ENCODE measurements at places on chromosomes 11 and 22.

DNA sequence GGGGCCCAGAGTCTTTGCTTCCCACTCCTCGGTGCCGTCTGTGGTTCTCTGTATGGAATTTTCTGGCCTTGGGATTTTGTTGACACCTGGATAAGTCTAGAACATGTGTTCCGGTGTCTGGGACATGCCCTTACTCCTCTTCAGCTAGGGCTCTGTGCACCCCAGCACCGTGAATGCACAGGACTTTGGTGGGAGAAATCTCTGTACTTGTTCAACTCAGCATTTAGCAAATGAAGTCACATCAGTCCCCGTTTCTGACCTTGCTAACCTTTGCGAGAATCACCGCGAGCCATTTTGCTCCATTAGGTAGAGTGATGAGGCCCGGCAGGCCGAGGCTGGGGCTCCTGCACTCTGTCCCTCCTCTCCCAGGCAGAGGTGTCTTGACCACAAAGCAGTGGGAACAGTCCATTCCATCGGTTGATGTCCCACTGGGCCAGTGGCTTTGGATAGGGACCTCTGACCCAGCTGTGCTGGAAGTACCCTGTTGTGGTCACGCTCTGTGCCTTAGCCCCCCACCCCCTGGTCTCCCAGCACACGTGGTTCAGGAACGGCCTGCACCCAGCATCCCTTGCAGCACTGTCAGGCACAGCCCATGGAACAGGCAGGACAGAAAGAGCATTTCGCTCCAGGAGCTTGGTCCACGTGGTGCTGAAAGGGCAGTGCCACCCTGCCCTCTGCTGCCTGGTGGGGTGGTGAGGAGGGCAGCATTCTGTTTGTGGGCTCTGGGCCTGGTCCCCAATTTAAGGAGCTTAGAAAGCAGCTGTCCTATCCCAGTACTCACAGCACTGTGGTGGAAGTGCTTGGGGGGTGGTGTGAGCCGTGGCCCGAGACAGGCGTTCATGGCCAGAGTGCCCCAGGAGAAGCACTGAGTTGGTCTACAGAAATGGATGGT lies 73.4 kb downstream of the MED15 start:
- H3K4me1 ChIP-seq, result peaks cover 15% of the 10 kb centered on the region
- peak overlapping the region; percentile 10 for H3K27ac ChIP-seq

DNA sequence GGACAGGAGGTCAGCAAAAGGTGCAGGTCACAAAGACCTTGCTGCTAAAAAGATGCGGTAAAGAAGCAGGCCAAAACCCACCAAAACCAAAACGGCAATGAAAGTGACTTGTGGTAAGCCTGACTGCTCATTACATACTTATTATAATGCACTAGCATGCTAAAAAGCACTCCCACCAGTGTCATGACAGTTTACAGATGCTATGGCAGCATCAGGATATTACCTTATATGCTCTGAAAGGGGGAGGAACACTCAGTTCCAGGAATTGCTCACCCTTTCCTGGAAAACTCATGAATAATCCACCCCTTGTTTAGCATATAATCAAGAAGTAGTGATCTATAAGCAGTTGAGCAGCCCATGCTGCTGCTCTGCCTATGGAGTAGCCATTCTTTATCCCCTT lies 45.2 kb upstream of the SLC5A12 start:
- H3K4me1 ChIP-seq, result no peaks in the 10 kb centered on the region
- no peaks in the 10 kb centered on the region for H3K27me3 ChIP-seq
- H3K27ac ChIP-seq, result no peak overlapping the region
- H3K36me3 ChIP-seq, result no peaks in the 10 kb centered on the region
- no peak for DNase-seq
- H3K4me3 ChIP-seq, result no peak overlapping the region

GRCh38 chr11:119344291-119345010 lies 2.1 kb downstream of the MFRP start:
- H3K27me3 ChIP-seq, result peaks cover 29% of the 10 kb centered on the region
- no peak overlapping the region for H3K27ac ChIP-seq
- peaks cover 7% of the 10 kb centered on the region for H3K4me1 ChIP-seq
- no peak overlapping the region for H3K4me3 ChIP-seq

DNA sequence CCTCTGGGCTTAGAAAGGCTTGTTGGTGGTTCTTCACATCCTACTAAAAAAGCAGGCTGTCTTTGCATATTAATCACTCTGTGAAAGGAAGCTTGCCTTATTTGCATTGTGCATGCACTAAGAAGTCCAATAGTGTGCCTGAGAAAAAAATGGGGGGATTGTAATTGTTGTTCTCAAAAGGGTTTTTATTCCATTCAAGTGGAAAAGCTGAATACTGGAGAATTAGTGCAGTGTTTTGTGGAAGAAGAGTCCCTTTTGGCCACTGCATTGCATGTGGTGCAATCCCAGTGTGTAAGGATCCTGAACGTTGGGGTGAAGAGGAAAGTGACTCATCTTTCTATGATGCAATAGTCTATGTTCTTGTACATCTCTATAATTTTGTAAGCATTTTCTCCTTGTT lies 16.5 kb downstream of the NCAM1 start:
- no peak overlapping the region for H3K27ac ChIP-seq
- H3K4me3 ChIP-seq, result no peak overlapping the region
- no peak for DNase-seq
- no peaks in the 10 kb centered on the region for H3K36me3 ChIP-seq
- H3K4me1 ChIP-seq, result no peaks in the 10 kb centered on the region

- H3K27ac ChIP-seq, result no peak overlapping the region
- peaks cover 3% of the 10 kb centered on the region for H3K4me1 ChIP-seq
- H3K36me3 ChIP-seq, result peaks cover 10% of the 10 kb centered on the region
- no peak overlapping the region for H3K4me3 ChIP-seq
Observed at GRCh38 chr11:108945341-108945740, 280.5 kb downstream of the DDX10 start.

DNA sequence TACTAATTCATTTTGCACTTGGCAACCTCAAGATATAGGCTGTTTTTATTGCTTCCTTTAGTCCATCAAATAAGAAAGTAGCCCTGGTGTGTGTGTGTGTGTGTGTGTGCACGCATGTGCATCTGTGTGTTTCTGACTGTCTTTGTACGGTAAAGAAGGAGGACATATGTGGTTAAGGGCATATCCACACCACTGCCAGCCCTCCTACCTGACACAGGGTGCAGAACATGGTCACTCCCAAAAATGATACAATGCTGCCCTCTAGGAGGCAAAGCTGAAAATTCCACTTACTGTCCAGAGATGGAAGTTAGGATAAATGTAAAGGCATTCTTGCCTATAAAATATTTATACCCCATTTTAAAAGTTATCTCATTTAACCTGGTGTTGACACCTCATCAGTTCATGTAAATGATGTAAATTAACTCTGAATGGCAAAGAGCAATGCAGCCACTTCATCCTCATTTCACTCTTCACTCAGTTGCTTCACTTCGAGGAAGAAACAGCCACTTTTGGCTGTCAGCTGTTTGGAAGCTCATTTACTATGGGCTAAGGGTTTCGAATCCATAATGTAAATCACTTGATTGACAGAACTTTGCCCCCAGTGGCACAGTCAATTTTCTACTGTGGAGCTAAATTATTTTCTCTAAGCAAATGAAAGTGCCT lies 83.1 kb upstream of the MTNR1B start:
- H3K4me3 ChIP-seq, result no peak overlapping the region
- H3K36me3 ChIP-seq, result no peaks in the 10 kb centered on the region
- H3K27ac ChIP-seq, result no peak overlapping the region
- no peaks in the 10 kb centered on the region for H3K27me3 ChIP-seq

GRCh38 chr22:46614025-46614931 lies 5.9 kb upstream of the GRAMD4 start:
- H3K27me3 ChIP-seq, result no peaks in the 10 kb centered on the region
- DNase-seq, result peak; percentile 84
- peaks cover 28% of the 10 kb centered on the region for H3K4me1 ChIP-seq

- no peak overlapping the region for H3K27ac ChIP-seq
- no peak overlapping the region for H3K4me3 ChIP-seq
- H3K36me3 ChIP-seq, result no peaks in the 10 kb centered on the region
- no peaks in the 10 kb centered on the region for H3K4me1 ChIP-seq
- no peak for DNase-seq
Observed at GRCh38 chr22:20148414-20148813, 2.4 kb downstream of the CCDC188 start.

DNA sequence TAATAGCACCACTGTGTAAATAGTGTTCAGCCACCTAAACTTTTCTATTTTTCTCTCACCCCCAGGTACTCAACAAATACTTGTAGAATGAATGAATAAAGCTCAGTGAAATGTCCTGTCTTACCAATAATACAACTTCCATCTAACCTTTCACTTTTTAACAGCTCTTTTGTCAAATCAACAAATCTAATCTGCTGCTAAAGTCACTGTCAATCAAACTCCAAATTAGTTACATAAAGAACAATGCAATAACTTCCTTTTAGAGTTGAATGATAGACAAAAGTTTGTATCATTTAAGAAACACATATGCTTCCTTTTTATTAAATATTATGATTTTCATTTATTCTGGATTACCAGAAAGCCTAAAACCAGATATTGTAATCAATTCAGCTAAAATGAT lies 34.7 kb upstream of the C11orf58 start:
- no peak overlapping the region for H3K27ac ChIP-seq
- no peak for DNase-seq
- peaks cover 6% of the 10 kb centered on the region for H3K27me3 ChIP-seq
- no peak overlapping the region for H3K4me3 ChIP-seq

DNA sequence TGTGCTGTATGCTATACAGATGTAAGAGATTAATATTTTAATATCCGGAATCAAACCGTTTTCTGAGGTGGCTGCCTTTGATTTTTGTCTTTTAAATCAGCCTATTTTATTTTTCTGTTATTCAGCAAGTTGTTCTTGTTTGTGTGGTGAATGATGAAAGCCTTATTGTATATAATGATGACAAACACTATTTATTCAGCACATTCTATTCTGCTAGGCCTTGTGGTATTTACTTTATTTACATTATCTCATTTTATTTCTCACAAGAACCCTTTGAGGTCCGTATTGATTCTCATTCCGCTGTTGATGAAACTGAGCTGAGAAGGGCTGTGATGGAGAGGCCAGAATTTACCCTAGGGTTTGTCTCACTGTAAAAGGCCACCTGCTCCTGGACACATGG lies 40.5 kb downstream of the KREMEN1 start:
- no peaks in the 10 kb centered on the region for H3K36me3 ChIP-seq
- no peak overlapping the region for H3K27ac ChIP-seq
- no peak for DNase-seq
- peaks cover 11% of the 10 kb centered on the region for H3K4me1 ChIP-seq
- peaks cover 44% of the 10 kb centered on the region for H3K27me3 ChIP-seq
- H3K4me3 ChIP-seq, result no peak overlapping the region

DNA sequence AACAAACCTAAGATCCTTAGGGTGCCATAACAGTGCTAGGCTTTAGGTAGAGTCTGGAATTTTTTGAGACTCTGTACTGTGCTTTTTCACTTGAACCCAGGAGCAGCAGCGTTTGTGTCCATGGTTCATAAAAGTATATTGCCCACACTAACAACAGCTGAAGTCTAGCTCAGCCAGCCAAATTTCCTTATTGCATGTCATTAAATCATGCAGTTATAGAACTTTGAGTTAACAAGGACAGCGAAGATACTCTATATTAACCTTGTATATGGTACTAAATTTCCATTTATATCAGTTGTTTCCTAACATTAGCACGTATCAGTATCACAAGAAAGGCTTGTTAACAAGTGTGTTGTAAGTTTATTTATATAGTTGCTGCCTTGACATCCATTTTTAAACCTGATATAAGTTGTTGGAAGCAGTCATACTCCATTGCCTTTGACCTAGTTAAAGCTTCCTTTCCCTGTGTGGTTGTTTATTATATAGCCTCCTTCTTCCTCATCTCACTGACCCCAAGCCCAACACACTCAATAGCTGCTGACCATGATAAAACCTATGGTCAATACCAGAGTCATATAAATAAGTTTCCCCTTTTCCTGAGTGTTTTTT lies 46.7 kb downstream of the NXPE2 start:
- peaks cover 2% of the 10 kb centered on the region for H3K27me3 ChIP-seq
- H3K36me3 ChIP-seq, result no peaks in the 10 kb centered on the region
- no peak for DNase-seq
- H3K27ac ChIP-seq, result no peak overlapping the region

- no peaks in the 10 kb centered on the region for H3K27me3 ChIP-seq
- peak within 1 kb of the TSS; percentile 90 for H3K27ac ChIP-seq
- H3K4me3 ChIP-seq, result peak within 1 kb of the TSS; percentile 93
- H3K36me3 ChIP-seq, result peaks cover 44% of the 10 kb centered on the region
- DNase-seq, result peak; percentile 82
- H3K4me1 ChIP-seq, result peaks cover 57% of the 10 kb centered on the region
Observed at GRCh38 chr11:67504950-67505581, at the start of gene PITPNM1. TSS of gene PITPNM1 (minus strand) at chr11:67505363. CDS start at chr11:67504180, 1,183 bp downstream.

DNA sequence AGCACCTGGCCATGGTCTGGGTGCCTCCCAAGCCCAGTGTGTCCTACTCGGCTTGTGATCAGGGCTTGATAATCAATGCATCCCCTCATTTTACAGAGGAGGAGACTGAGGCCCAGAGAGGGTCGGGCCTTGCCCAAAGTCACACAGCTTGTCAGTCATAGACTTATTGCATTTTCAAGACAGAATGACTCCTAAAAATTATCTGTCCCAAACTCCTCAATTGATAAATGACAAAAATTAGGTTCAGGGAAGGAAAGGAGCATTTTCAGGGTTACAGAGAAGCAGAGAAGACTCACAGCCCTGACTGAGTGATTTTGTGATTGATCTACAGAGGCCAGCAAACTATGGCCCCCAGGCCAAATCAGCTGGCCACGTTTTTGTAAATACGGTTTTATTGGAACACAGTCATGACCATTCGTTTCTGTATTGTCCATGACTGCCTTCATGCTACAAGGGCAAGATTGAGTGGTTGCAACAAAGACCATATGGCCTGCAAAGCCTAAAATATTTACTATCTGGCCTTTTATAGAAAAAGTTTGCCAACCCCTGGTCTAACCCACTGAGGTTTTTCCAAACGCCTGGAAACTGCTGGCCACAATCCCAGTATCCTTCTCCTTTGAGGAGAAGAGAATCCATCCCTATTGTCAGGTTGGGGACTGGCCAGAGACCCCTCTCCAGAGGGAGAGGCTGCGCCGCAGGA lies 35.1 kb upstream of the NAV2 start:
- DNase-seq, result no peak
- no peak overlapping the region for H3K27ac ChIP-seq
- no peaks in the 10 kb centered on the region for H3K36me3 ChIP-seq
- H3K4me1 ChIP-seq, result peaks cover 7% of the 10 kb centered on the region

DNA sequence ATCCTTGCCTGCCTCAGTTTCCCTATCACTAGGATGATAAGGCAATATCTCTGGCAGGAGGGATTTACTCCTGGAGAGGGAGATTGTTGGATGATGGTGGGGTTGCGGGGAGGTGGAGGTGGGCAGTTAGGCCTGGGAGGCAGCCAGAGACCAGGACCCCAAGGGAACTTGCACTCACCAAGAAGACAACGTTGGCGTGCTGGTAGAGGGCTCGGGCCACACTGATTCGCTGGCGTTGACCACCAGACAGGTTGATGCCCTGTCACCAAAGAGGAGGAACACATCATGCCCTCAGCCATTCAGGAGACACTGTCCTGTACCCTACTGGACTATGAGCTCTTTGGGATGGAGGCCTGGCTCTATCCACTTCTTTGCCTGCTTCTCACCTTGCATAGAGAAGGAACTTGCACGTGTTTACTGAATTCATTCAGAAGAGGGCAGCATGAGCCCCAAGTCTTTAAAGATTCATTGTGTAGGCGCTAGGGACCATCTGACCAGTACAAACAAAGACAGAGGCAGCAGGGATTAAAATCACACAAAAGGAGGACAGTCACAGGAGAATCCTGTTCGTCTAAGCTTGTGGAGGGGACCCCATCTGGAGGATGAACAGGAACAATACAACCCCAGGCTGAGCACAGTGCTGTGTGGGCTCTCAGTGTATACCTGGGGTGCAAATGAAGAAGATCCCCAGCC lies 24.2 kb upstream of the KCNJ11 start:
- H3K36me3 ChIP-seq, result no peaks in the 10 kb centered on the region
- peaks cover 20% of the 10 kb centered on the region for H3K27me3 ChIP-seq
- H3K27ac ChIP-seq, result no peak overlapping the region
- peaks cover 35% of the 10 kb centered on the region for H3K4me1 ChIP-seq
- no peak overlapping the region for H3K4me3 ChIP-seq
